NCI-H1930 (cell line): ENCODE measurements at places on chromosomes 12 and 14.

DNA sequence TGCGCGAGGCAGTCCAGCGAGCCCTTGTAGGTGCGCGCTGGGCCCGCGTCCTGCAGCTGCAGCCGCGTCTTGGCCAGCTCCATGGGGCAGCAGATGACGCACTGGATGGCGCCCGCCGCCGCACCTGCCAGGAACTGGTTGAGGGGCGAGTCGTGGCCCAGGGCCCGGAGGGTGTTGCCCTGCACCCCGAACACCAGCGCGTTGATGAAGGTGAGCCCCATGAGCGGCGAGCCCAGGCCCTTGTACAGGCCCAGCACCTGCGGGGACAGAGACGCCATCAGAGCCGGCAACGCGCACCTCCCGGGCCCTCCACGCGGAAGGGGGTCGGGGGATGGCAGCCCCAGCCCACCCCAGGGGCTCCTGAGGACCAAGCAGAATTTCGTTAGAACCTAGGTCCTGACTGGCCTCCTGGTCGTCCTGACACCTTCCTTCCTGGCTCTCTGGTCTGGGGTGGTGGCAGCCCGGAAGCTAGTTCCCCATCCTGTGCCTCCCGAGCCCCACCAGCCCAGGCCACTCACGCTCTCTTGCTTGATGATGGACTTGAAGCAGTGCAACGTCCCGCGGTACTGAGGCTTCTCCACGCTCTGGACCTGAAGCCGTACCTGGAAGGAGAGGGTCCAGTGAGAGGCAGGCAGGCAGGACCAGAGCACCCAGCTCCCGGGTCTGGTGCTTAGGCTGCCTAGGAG, 13.3 kb downstream of the SLC25A29 start:
- DNase-seq: no peak

DNA sequence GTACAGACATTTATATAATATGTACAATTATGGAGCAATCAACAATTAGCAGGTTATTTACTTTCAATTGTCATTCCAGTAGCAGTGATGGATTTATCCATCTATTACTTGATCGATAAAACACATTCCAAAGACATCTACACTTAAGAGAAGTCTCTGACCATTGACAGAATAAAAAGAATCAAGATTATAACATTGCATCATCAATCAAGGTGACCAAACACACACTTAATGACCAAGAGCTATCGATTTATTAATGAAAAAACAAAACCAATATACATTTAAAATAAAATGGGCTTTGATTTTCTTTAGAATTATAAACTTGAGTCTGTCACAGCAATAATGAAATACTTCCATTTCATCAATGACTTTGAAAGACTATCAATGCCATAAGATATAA, 170.2 kb upstream of the CDKN3 start:
- DNase-seq: no peak

- DNase-seq: no peak
These were observed 85.2 kb downstream of the PAX9 start for GRCh38 chr14:36746872-36747271.

- peak; percentile 75 for DNase-seq
These were observed 456.5 kb upstream of the LMO3 start for GRCh38 chr12:17062267-17063036.

- DNase-seq: no peak
These were observed 99.0 kb downstream of the NUBPL start for GRCh38 chr14:31660191-31660590.

DNA sequence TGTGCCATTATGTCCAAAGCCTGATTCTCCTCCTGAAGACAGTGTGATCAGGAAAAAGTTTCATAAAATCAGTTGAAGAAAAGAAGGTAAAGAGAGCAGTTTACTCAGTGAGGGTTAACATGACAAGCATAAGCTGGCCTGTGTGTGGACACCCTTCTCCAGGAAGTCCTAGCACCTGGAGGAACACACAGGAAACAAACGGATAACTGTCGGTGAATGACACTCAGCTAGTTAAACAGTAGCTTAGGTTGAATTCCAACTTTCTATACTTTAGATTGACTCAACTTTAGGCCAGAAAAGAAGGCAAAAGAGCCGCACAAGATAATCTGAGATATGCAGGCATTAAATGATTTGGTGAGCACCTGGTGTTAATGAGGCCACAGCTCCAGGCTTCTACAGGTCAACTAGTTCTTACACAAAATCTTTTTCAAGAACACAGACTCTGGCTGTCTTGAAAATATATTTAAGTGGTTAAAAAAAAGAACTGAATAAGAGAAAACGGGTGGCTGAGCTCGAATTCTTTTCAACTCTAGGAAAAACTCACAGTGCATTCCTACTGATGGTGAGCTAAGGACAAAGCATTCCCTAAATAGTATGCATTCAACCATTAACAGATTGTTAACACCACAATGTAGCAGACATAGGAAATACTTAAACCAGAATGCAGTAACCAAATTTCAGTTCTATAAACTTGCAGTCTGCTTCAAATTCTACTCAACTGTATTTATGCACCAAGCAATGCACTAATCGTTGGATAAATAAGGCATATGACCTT, 56.9 kb upstream of the TSPAN8 start:
- no peak for DNase-seq

DNA sequence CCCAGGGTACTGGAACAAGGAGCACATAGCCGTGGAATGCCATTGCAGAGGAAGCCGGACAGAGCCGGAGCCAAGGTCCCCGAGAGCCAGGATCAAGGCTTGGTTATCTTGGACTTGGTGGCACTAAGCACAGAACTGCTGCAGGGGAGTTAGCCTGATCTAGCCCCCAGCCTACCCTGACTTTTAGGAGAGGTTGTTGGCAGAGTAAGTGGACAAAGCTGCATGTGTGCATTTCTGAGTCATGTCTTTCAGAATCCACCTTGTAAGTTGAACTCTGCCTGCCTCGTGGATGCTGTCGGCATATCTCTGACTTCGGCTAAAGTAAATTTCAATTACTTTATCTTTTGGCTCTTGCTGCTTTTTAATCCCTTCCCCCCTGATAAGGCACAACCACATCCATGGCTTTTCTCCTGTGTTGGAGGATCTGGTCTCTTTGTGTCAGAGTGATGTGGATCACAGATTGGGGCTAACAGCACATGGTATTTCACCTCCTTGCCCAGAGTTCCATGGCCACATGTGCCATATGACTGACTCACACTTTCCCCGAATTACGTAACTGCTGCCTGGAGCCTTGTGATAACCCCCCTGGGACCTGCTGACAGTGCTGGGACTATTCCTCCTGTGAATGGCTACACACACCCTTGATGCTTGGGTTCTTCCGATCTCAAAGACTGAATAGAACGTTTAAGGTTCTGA, 240.3 kb downstream of the EMP1 start:
- no peak for DNase-seq

DNA sequence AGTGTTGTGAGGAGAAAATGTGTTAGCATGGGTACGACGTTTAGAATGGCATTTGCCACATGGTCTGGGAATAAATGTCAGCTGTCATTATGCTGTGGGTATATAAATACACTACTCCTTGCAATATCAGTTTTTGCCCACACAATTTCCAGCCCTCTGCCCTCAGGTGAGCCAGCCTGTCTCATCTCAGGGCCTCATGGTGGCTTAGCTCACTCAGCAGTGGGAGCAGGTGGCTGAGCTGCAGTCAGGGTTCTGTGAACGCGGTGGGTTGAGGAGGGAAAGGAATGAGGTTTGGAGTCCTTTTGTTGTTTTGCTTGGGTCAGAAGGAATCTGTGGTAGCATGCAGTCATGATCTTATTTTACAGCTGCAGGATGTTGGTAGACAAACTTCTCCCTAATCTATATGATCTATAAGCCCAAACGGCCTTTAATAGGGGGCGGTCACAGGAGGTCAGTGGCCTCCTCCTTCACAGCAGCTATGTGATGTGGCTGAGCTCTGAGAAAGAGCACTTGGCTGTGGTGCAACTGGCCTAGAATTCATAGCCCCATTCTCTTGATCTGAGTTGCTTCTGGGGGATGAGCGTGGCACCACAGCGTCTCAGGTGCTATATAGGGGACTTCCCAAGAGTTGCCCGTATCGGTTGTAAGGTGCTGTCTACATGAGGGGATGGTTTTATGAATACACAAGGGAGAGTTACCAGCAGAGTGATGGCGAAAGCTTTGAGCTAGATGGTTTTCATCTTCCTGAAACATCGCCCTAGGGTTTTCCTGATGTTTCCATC, 27.8 kb upstream of the KCNA5 start:
- DNase-seq: no peak

DNA sequence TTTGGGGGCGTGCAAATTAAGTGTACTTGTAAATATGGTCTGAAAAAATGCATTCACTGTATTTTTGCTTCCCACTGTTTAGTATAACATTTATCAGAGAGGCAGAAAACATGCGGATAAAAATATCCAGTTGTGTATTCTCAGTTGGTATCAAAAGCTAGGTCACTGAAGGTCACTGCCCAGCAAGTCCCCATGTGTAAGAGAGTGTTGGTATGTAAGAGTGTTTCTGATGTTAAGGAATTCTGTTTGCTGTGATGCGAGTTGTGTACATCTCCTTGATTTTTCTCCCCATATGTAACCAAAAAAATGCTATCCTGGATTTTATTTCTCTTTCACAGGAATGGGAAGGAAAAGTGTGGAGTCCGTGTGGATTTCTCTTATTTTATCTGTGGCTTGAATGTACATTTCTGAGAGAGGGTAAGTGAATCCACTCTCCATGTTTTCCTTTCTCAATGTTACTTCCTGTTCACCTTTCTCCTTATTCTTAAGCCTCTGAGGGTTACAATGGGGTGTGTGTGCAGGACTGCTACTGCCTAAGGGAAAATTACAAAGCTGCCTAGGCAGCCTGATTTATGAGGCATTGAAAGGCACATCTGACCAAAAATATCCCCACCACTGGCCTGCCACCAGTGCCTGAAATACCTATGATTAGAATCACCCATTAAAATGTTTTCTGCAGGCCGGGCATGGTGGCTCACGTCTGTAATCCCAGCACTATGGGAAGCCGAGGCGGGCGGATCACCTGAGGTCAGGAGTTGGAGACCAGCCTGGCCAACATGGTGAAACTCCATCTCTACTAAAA, 97.9 kb upstream of the USP44 start:
- no peak for DNase-seq

DNA sequence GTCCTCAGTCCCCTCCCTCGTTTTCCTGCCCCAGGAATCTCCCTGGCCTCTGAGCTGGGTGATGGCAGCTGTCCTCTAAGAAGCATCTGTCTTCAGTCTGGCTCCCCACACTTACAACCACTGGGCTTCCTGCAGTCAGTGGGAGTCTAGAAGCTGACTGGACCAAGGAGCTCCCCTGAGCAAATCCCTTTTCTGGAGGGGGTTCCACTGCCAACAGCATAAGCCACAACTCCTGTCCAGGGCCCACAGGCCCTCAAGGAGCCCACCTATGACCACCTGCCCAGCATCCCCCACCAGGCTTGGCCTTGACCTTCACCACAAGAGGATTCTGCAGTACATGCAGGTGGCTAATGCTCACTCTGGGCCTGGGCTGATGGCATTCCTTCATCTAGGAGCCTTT, 4.1 kb downstream of the RDH16 start:
- DNase-seq: no peak

GRCh38 chr12:52542785-52543318, 10.1 kb downstream of the KRT71 start:
- DNase-seq: no peak

- DNase-seq: no peak
These were observed 188.0 kb downstream of the MON2 start for GRCh38 chr12:62654326-62655241.

GRCh38 chr14:101595349-101595748, 34.1 kb downstream of the DIO3 start:
- no peak for DNase-seq

- no peak for DNase-seq
These were observed 24.4 kb upstream of the BTBD6 start for GRCh38 chr14:105223770-105224544.

GRCh38 chr12:43029971-43030370, 440.4 kb upstream of the PRICKLE1 start:
- DNase-seq: no peak

GRCh38 chr12:75784591-75784990, 247.0 kb downstream of the PHLDA1 start:
- no peak for DNase-seq
